ENCODE measurements at places on chromosomes 16 and 17. TPM values are rescaled to one million over a fixed set of nuclear protein-coding genes. Genes with fewer than 3 reads are reported as not detected.

RNF112 gene
- 9.1 TPM for total RNA-seq

CAMTA2 gene
- 17.7 TPM for total RNA-seq

ABCA5 gene
- total RNA-seq: 62.8 TPM

ZNF597 gene
- 3.2 TPM for total RNA-seq

WWP2 gene
- total RNA-seq: 36.5 TPM

ZFP3 gene
- 2.7 TPM for total RNA-seq

SRCAP gene
- 28.7 TPM for total RNA-seq

SEZ6 gene
- not detected for total RNA-seq

DNAH9 gene
- not detected for total RNA-seq
